ELF-1 (cell line): ENCODE measurements at places on chromosomes 6 and 20.

- peak; percentile 79 for DNase-seq
Observed at GRCh38 chr20:63686492-63687321, 9.7 kb upstream of the TNFRSF6B start.

DNA sequence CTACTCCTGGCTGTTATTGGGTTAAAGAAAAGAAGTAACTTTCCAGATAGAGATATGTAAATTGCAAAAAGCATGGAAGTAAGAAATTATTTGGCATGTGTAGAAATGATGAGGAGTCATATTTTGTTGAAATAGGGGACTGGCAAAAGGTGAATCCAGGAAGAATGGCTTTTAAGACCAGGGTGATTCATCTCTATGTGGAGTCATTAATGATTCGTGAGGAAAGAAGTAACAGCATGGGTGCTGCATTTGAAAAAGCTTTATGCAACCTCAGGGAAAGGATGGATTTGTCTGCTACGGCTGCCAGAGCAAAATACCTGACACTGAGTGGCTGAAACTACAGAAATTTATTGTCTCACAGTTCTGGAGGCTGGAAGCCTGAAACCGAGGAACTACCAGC lies 14.8 kb upstream of the SYNE1 start:
- DNase-seq = no peak

DNA sequence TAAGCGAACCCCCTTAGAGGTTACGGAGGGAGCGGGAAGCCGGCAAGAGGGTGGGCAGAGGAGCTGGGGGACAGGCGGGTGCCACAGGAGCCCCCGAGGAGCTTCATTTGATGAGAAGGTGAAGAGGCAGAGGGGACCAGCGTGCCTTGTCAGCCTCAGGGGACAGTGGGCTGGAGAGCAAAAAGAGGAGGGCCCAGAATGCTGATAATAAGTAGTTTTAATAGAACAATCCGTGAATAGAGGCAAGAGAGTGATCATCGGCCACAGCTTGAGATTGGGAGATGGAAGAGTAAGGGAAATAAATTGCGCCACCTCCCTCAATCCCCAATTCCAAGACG lies 1.3 kb downstream of the COL19A1 start:
- DNase-seq = no peak

- DNase-seq = no peak
Observed at GRCh38 chr6:23031986-23032385, 462.6 kb downstream of the HDGFL1 start.

GRCh38 chr20:6122873-6123648 lies at the start of gene FERMT1:
Gene FERMT1 (minus strand): TSS chr20:6123030. CDS start chr20:6119554, 3,476 bp downstream.
- peak; percentile 70 for DNase-seq

GRCh38 chr6:43448916-43449315 lies 6.4 kb downstream of the DLK2 start:
- DNase-seq = no peak

- DNase-seq = no peak
Observed at GRCh38 chr20:53737396-53738038, 143.9 kb upstream of the ZNF217 start.

DNA sequence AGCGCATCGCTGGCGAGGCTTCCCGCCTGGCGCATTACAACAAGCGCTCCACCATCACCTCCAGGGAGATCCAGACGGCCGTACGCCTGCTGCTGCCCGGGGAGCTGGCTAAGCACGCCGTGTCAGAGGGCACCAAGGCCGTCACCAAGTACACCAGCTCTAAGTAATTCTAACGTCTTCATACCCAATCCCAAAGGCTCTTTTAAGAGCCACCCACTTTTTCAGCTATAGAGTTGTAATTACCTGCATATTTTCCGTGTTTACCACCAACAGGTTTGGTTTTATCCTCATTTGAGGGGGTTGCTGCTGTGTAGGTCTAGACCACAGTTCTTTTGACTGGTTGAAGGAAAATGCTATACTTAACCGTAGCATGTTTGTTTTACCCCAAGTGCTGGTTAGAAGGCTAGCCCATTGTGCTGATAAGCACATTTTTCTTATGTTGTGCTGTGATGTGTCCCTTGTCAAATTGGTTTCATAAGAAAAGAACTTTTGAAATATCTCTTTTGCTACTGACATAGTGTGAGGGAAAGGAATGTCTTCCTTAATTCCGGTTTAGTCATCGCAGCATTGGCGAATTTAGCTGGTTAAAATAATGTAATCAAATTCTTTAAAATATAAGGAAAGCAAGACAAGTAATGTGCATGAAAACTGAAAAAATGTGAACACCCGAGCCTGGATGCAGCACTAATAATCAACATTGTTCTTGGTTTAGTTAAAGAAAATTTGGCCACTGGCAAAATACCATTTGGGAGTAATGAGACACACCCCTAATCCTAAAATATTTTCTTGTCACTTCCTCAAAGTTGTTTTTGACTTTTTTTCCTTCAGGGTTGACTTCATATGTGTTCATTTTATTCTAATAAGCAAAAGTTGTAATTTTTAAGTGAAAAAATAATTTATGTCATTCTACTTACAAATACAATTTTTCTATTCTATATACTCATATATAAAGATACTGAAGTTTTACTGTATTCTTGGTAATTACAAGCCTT lies 112.8 kb downstream of the HFE start:
- no peak for DNase-seq

DNA sequence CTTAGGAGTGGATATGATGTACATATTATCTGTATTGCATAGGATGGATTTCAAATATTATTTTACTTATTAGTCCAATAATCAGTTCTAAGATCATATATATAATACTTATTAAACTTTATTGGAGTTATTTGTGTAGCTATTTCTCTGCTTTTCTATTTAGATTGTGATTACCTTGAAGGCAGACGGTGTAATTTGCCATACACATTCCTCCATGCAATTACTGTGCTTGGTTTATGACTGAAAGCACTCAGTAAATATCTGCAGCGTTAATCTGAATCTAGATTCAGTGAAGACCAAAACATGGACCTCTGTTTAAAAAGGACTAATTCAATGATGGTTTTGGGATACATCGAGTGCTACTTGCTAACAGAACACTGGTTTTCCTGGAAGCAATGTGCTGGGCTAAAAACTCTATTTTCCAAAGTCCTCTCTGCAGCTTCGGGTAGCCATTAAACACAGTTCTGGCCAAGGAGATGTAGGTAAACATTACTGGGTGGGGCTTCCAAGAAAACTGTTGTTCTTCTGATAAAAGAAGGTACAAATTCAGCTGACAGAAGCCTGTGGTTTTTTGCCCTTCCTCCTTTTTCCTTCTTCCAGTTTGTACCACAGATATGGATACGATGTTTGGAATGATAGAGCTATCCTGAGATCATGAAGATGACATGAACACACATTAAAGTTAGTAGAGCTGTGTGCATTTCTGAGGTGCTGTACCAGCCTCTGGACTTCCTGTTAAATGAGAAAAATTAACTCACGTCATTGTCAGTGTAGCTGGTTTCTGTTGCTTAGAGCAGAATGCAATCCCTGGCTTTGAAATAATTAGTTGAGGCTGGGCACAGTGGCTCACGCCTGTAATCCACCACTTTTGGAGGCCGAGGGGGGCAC lies 136.5 kb upstream of the NUP153 start:
- DNase-seq = no peak

DNA sequence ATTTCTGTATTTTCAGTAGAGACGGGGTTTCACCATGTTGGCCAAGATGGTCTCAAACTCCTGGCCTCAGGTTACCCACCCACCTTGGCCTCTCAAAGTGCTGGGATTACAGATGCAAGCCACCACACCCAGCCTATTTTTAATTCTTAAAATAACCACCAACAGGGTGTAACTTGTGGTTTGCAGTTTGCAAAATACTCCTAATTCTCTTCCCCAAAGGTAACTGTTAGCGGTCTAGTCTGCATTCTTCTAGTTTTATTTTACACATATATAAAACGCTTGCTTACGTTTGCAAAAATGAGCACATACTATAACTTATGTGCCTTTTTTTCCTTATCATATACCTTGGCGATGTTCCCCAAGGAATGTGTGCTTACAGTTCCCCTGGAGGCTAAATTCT lies 25.6 kb upstream of the CHMP4B start:
- DNase-seq = no peak

GRCh38 chr6:78253618-78254017 lies 600.8 kb downstream of the MEI4 start:
- DNase-seq = no peak

- no peak for DNase-seq
Observed at GRCh38 chr6:62146954-62147853, 138.8 kb downstream of the KHDRBS2 start.

GRCh38 chr6:158287047-158287446 lies 25.2 kb upstream of the TULP4 start:
- DNase-seq = no peak

- no peak for DNase-seq
Observed at GRCh38 chr6:169293196-169293595, 39.5 kb upstream of the THBS2 start.

GRCh38 chr20:54351371-54352136 lies 123.8 kb upstream of the DOK5 start:
- no peak for DNase-seq

GRCh38 chr20:31820228-31820627 lies 1.1 kb downstream of the MYLK2 start:
- no peak for DNase-seq

GRCh38 chr6:47371870-47372255 lies 62.2 kb upstream of the TNFRSF21 start:
- no peak for DNase-seq

- peak; percentile 43 for DNase-seq
Observed at GRCh38 chr6:170093658-170094596, 197.0 kb downstream of the DLL1 start.

DNA sequence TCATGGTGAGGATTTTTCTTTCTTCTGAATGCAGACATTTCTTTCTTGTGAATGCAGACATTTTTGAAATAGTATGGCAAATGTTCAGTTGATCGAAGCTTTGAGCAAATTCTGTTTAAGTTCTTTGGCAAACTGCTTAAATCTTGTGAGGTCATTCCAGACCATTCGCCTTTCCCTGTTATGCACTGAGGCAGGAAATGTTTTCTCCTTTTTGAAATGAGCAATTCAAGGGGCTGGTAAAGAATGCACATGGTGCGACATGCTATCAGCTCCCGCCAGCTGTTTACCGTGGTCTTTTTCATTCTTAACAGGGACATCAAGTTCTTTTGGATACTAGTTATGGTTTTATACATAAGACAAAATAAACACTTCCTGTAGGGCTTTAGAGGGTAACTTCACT lies 112.0 kb upstream of the CCN2 start:
- no peak for DNase-seq

DNA sequence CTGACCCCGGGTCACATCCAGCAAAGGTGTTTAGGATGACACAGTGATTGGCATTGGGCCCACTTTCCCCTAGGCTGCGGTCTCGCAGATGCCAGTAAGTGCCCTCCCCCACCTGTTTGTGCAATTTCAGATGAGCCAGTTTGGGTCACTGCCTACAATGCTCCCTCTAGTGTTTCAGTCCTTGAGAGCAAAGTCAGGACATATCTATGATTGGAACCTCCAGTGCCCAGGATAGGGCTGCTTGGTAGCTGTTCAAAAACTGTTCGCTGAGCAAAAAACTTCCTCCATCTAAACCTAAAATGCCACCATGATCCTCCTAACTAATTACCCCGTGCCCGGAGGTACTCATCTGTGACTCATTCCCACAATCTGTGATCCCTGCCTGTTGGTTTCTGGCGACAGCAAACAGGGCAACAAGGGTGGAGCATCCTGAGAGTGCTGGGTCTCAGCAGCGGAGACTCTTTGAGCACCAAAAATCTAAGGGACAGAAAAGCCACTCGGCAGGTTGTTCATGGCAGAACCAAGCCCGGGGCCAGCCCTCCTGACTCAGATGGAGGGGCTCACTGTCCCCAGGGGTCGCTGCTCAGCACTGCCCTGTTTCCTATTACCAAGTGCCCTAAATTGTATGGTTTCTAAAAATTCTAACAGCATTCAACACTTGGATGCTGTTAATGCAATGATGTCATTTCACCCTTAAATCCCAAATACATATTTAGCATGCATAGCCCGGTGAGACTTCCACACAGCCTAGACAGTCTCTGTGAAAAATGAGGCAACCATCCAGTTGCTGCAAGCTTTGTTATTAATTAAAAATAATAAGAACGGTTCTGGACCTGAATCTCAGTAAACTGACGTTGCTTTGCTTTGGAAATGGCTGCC lies 5.0 kb downstream of the VSX1 start:
- DNase-seq = no peak

- DNase-seq = no peak
Observed at GRCh38 chr6:8085053-8085511, 17.3 kb downstream of the EEF1E1 start.

DNA sequence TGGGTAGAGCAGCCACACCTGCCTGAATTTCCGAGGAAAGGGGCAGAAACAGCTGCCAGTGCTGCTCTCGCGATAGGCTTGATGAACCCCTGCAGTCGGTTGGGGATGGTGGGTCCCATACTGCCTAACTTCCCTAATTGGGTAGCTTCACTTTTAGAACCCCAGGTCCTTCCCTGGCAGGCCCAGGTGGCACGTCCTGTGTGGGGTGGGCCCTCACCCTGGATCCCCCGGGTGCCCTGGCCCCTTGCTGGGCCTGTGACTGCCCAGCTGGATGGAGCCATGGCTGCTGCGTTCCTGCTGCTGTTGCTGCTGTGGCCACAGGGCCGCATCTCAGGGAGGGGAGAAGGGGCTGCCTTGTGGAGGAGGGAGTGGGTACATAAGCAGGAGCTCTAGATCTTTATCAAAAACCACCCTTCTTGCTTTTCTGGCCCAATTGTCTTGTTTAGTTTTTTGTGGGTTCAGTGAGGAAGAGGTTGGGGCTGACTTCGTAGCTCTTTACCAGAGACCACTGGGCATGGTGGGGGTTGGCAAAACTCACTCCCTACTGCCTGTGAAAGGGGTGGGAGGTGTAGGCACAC lies 19.2 kb downstream of the TREML4 start:
- no peak for DNase-seq

DNA sequence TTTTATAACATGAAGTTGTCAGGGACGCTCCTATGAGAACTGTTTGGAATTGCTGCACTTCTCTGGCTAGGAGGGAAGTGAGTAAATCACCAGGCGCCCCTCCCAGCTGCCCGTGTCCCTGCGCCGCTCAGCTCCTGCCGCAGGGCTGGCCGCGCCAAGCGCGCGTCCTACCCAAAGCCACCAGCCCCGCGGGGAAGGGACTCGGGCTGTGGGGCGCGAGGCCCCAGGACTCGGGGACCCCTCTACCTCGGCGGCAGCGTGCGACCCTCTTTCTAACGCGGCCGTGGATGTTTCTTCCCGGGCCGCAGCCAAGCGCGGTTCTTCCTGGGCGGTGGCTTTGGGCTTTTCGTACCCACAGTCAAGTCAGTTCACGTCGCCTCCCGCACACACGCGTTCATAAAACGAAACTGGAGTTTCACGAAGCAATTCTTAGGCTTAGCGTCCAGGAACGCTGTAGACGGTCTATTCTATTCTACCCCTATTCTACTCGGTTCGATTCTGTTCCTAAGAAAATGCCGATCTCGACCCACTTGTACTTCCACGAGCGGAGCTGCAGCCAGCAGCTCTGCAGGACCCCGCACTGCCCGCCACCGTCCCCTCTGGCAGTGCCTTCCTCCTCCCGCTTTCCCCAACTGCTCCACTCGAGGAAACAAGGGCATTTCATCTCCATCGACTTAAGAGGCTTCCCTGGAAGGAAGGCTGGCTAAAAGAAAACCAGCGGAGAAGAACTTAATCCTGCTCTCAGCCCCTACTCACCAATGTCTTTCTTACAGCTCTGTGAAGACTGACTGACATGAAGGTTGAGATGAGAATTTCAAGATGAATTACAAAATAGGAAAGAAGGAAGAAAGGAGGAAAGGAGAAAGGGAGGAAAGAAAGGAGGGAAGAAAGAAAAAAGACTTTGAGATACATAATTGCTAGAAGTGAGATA lies 15.4 kb downstream of the FOXC1 start:
- DNase-seq = peak; percentile 72
